ENCODE measurements at places on chromosomes 6 and 20. TPM values are rescaled to one million over a fixed set of nuclear protein-coding genes. Genes with fewer than 3 reads are reported as not detected.

DEFB124 gene
- total RNA-seq, result not detected

DNA sequence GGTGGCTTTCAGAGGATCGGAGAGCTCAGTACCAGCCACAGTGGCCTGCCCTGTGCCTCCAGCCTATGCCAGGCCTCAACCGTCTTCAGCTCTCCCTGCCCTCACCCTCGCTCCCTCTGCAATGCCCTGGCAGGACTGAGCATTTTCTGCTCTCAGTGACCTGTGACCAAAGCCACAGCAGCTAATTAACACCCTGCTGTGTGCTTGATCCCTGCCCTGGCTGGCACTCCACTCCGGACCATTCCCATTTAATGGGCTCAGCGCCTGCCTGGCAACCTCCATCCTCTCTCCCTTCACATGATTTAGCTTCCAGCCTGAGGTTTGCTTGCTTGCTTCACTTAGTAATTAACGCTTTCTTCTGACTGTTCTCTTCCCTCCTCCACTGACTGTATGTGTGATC is 287.5 kb downstream of the LRFN2 start:
- no peak for DNase-seq

CNKSR3 gene
- total RNA-seq, result not detected

DNA sequence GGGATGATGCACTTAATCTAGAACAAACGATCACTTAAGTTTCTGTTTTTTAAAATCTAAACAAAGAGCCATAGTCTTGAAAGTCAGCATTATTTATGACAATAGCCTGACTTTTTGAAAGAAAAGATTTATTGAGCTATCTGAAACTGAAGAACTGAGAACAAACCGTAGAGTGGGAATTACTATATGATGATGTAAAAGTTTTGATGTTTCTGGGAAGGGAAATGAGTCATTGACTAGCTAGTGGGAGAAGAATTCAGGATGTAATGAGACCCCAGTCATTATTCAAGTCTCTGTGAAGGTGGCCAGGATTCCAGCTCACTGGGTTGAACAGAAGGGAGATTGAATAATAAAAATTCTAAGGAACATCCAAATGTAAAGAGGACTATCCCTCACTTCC is 83.4 kb upstream of the FABP7 start:
- no peak for DNase-seq

SNHG17 gene
- 96.3 TPM for total RNA-seq

CCR6 gene
- not detected for total RNA-seq

DNA sequence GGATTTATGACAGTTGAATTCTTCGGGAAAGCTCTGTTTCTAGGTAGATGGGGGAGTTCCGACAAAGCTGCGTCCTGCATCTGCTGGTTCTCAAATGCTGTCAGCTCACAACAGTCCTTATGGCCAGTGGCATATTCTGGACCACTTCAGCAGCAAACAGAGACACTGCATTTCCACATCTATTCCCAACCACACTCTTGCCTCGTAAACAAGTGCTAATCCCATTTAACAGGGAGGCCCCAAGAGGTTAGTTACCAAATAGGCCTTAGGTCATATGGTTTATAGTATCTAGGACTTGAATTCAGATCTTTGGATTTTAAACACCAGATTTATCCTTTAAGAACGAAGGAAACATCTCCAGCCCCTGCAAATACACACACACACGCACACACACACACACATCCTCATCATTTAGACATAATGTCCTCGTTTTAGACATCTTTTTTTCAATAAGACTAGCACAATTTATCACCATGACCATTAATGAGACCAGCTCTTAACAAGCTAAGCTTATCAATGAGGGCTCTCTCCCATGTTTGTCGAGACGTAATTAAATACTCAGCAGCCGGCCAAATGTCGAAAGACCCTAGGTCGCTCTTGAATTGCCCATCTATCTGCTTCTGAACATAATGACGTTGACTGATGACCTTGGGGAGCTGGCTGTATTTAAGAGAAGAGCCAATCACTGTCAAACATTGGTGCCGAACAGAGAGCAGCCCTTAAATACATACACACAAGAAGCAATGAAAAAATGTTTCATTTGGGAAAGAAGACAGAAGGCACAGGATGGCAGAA is 84.5 kb downstream of the PSMG4 start:
- no peak for DNase-seq

DNA sequence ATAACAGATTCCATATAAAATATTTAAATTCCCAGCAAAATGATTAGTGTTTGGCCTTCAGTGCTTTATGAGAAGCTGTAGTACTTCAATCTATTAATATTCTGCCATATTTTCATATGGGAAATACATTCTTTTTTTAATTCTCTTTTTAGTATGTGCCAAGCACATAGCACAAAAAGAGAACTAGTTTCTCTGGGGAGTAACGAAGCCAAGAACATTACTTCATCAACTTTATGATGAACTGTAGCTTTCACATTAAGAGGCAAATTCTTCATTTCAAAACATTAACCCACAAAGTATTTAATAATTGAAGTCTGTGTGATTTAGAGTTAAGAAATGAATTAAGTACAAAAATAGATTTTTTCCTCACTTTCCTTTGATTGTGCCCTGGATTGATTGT is 281.0 kb upstream of the EYS start:
- no peak for DNase-seq

UBR2 gene
- total RNA-seq, result 23.8 TPM

DNA sequence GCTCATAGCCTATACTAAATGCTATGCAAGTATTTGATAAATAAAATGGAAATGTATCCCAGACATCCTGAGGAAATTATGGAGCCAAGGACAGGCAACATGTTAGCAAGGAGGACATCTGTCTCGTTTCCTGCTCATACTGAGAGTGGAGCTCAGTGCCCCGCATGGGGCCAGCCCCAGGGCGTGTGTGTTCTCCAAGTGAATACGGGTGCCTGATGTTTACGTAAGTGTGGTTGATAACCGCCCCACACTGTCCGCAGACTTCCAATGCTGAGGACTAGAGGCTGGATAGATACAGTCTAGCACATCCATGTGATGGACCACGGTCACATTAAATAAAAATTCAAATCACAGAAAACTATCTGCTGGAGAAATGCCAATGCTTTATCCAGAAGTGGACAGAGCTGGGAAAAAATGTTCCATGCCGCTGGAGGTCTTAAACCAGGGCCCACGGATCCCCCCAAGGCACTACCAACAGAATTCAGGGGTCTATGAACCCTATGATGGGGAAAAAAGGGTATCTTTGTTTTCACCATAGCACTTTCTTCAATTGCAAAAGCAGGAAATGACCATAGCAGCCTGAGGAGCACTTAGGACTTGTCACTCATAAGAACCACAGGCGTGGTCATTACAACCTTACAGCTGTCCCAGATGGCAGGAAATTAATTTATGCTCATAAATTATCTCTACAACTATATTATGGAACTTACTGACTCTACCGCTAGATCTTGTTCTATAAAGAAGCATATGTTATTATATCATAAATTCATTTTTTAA is 24.9 kb downstream of the TGM2 start:
- no peak for DNase-seq

DNA sequence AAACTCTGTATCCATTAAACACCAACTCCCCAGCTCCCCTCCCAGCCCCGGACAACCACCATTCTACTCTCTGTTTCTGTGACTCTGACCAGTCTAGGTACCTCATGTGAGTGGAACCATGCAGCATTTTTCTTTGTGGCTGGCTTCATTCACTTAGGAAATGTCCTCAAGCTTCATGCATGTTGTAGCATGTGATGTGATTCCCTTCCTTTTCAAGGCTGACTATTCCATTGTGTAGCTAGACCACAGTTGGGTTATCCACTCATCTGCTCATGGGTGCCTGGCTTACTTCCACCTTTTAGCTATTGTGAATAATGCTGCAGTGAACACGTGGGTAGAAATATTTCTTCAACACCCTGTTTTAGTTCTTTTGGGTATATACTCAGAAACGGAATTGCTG is 8.8 kb upstream of the BPHL start:
- DNase-seq, result no peak

DNA sequence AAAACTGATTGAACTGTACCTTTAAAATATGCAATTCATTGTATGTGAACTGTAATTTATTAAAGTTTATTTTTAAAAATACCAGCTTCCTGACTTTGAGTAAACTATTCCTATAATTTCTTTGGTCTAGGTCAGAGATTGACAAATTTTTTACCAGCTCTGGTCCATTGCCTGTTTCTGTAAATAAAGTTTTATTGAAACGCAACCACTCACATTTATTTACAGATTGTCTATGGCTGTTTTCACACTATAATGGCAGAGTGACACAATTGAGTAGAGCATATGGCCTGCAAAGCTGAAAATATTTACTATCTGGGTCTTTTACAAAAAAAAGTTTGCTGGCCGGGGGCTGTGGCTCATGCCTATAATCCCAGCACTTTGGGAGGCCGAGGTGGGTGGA is 33.0 kb upstream of the NFATC2 start:
- DNase-seq, result no peak

- peak; percentile 57 for DNase-seq
These were observed 5.3 kb upstream of the FOXC1 start for GRCh38 chr6:1604158-1605003.

ANKRD60 gene
- not detected for total RNA-seq

DNA sequence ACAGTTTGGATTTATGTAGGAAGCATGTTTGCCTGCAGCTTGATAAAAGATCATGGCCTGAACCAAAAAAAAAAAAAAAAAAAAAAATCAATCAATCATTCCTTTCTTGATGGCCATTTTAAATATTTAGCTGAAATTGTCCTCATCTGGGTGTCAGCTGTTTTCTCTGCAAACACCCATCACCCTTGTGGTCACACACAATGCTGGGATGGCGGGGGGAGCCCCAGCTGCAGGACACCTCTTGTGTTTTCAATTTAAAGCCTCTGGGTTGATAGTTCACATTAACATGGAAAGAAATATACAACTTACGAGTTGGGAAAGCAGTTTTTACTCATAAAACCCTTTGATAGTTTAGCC is 160.4 kb downstream of the ZFP64 start:
- no peak for DNase-seq

- DNase-seq, result no peak
These were observed 16.4 kb upstream of the PSMF1 start for GRCh38 chr20:1102016-1102415.
